ENCODE measurements at places on chromosomes 7 and 10.

DNA sequence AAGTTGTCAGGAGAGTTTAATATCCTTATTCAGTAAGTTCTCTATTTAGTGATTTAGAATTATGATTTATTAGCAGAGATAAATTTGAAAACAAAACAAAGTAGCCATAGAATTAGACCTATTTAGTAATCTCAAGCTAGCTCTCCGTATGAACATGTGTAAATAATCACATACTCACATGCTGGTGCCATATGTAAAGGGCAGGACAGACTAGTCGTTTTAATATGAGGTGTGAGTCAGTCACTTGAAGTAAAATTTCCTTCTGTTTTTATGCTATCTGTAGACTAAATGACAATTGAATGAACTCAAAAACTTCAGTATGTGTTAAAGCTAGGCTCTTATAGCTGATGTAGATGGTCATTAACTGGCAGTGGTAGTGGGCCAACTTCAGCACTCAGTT is 67.1 kb downstream of the WAC start:
- no peak for DNase-seq

- DNase-seq = no peak
These were observed 16.0 kb downstream of the TET1 start for GRCh38 chr10:68576118-68576517.

GRCh38 chr7:106755641-106756040 is 94.7 kb upstream of the CCDC71L start:
- DNase-seq = no peak

- no peak for DNase-seq
These were observed 128.6 kb downstream of the OAT start for GRCh38 chr10:124289851-124290795.

DNA sequence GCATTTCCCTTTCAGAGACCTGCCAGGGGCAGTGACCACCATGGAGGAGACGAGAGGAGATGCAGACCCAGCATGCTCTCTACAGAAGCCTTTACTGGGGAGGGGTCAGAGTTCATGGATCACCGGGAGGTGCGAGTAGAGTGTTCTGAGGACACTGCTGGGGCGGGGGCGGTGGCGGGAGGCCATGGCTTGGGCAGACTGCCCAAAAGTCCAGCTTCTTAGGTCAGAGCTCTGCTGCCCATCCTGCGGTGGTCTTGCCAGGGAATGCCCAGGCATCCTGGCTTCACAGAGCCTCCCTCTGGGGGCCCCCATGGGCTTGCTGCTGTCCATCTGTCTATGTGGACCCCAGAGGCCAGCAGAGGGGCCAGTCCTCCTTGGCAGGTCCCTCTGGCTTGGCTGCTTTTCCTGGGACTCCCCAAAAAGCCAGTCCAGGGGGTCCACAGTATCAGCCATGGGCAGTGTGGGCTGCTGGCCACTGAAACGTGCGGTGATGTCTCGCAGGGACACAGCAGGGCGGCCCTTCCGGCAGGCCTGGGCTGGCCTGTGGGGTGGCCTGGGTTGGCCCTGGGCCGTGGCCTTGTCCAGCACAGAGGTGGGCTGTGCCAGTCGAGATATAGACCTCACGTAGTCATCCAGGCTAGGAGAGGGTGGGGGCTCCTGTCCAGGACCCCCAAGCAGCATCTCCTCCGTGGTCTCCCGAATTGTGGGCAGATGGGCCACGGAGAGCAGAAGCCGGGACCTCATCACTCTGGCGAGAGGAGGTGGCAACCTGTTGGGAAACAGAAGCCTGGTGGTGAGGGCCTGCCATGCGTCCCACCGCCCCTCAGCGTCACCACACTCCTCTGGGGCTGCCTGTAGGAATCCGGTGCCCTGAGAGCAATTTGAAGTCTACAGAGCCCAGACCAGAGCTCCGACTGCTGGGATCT is 1.1 kb downstream of the DEPP1 start:
- no peak for DNase-seq

GRCh38 chr10:124849111-124849773 is 47.6 kb downstream of the ABRAXAS2 start:
- no peak for DNase-seq

DNA sequence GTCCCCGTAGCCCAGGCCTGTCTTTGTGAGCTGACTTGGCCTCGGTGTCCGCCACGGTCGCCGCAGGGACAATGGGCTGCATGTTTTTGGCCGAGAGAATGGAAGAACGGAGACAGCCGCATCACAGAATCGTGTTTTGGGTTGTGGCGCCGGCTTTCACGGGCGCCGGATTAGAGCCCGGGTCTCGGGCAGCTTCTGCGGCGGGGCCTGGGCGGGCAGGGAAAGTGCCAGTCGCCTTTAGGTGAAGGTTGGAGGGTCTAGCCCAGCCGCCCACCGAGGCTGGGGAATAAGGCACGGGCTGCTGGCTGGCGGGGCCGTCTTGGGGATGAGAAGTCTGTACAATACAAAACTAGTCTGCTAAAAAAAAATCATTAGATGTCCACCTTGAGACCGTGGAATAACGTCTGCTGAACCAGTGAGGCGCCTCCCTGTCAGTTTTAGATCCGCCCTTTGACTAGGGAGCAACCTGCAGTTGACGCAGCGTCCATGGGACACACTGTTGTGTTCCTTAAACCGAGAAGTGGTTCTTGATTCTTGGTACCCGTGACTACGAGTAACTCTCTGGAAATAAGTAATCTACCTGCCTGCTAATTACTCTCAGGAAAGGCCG is 577 bp downstream of the DNAJB9 start:
- peak; percentile 13 for DNase-seq

- no peak for DNase-seq
These were observed 16.5 kb upstream of the YWHAG start for GRCh38 chr7:76375251-76375650.

DNA sequence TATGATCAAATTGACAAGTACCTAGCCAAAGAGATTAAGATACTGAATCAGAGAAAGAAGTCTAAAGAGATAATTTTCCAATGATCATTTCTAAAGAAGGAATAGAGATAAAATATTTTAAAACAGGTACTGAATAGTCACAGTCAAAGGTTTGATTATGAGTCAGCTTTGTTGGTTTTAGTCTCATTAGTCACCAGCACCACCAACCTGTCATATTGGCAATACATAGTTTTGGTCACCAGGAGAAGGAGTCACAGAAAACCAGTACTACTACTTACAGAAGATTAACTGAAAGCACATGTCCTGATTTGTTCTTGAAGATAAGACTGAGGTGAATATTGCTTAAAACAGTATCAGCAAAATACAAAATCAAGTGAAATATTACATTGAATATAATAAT is 34.6 kb downstream of the ZEB1 start:
- DNase-seq = no peak

DNA sequence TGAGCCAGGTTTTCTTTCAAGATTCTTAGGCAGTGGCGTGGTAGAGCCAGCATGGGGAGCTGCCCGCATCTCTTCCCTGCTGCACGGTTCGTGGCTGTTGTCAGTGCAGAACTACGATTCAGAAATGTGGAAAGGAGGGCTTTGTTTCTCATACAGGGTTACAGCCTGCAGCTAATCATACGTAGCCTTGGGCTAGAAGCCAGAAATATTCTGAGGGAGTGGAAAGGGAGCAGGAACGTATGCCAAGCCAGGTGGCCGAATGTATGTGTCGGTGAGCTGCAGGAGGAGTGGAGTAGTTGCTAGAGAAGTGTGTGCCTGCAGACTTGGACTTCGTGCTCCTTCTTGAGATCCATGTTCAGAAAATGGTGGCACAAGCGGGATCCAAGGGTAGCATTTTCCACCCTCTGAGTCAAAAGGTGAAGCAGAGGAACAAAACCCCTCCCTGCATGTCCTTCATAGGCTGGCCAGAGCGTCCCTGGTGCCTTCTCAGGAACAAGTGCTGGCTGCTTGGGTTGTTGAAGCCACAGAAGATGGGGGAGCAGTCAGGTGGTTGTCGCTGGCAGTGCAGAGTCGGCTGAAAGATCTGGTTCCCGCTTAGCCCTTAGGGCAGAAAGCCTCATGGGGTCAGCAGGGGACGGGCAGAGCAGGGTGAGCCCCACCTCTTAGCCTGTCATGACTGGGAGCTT is 40.9 kb downstream of the LANCL2 start:
- no peak for DNase-seq

- no peak for DNase-seq
These were observed 341.6 kb downstream of the CRPPA start for GRCh38 chr7:16079723-16080122.

- DNase-seq = no peak
These were observed 1.4 kb downstream of the BTAF1 start for GRCh38 chr10:91925022-91925320.

DNA sequence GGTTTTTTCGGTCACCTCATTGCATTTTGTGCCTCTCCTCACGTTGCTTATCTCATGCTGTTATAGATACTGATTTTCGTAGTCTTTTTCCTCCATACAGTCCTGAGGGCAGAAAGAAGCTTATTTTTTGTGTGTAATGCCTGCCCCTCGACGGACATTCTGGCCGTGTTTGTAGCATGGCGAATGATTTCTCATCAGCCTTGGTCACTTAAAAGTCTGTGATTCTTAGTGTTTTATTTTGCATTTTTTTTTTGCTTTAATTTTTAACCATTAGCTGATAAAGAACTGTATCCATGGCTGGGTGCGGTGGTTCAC is 469 bp upstream of the NOC3L start:
- no peak for DNase-seq

GRCh38 chr7:99828811-99829210 is 998 bp downstream of the CYP3A43 start:
- no peak for DNase-seq

DNA sequence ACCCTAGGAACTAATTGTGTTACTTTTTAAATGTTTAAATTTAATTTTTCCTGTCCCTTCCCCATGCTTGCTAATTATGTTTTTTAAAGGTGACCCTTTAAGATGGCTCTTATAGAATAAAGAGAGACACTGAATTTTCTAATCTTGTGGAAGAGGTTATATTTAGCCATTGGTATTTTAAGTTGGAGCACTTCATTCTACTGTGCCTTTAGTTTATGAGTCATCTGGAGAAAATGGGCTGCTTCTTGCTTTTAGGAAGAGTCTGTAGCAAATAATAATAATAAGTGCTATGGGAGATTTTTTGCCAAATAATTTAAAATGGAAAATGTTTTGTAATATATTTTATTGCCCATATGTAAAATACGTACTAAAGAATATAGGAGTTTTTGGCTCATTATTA is 139.7 kb downstream of the ADK start:
- DNase-seq = no peak

- no peak for DNase-seq
These were observed 117.0 kb downstream of the ADCY1 start for GRCh38 chr7:45691155-45691656.

DNA sequence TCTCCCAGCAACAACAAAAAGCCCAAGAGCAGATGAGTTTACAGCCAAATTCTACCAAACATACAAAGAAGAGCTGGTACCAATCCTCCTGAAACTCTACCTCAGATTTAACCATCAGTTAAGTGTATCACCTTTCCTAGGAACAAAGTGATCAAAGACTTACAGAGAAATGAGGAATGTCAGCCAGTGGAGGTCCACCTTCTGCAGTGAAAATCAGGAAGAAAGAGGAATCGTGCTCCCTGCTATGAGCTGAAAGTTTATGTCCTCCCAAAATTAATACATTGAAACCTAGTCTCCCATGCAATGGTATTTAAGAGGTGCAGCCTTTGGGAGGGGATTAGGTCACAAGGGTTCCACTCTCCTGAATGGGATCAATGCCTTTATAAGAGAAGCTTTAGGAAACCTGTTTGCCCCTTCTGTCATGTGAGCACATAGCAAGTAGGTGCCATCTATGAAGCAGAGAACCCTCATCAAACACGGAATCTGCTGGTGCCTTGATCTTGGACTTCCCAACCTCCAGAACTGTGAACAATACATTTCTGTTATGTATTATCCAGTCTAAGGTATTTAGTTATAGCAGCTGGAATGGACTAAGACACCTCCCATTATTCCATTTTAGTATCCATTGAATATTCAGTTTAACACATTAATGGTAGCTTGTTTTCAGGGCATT is 139.0 kb upstream of the FZD8 start:
- no peak for DNase-seq

DNA sequence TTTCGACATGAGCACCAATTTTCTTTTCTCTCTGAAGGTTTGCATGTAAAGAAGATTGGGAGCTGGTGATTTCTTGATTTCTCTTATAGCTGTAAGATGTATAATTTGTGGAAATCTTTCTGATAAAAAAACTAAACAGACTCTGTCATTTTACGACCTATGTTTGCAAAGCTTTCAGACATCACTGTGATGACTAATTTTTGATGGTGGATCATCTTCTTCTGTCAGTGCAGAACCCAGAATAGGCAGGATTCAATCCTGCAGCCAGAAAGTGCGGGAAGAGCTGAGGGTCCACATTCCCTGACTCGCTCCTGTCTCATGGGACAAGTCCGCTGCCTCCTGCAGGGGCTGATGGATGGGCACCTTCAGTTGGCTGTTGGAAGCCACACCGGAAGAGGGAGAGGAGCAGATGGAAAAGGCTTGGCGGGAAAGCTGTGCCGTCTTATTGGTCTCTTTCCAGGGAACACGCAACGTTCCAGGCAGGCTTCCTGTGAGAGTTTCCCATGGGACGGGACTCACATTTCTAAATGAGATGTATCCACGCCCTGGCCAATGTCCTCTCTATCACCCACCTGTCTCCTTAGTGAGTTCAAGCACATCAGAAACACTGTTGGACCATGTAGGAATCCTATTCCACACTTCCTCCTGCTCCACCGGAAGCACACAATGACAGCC is 186.9 kb downstream of the PRPF18 start:
- no peak for DNase-seq

- DNase-seq = no peak
These were observed 59.2 kb downstream of the WIPF3 start for GRCh38 chr7:29865526-29865925.

GRCh38 chr10:104417637-104418292 is 64.1 kb downstream of the CFAP58 start:
- DNase-seq = no peak

DNA sequence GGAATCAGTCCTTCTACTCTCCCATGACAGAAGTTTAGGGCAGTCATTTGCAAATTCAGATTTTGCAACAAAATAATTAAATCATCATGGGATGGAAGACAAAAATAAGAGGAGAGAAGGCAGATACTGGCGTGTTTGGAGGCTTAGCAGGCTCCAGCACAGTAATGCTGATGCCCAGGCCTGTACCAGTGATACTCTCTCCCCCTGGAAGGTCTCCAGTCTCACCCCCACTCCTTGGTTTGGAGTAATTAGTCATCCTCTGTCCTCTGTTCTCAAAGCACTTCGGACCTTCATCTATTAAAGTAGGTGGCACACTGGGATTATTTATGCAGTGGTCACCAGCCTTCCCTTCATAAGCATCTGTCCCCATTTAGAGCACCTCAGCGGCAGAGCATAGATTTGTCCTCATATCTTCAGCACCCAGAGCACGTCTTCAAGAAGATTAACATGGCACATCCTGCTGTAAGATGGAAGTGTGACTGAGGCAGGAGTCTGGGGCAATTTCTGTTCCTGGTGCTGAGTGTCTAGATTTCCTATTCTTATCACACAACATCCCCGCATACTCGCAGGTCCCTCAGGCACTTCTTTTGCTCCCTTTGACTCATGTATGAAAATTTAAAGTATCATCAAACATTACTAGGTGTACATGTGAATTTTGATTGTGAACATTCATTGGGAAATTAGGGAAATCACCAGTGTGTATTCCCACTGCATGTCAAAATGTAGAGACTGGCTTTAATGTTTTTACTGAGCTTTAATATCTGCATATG is 31.3 kb upstream of the TRIL start:
- DNase-seq = no peak

GRCh38 chr10:88657901-88658300 is 6.3 kb upstream of the LIPF start:
- no peak for DNase-seq

GRCh38 chr7:111025006-111025405 is 65.9 kb upstream of the LRRN3 start:
- DNase-seq = no peak
